Myocyte (in vitro differentiated cells): ENCODE measurements at places on chromosomes 6 and 20.

GRCh38 chr20:16745204-16745603 is 3.0 kb upstream of the OTOR start:
- DNase-seq, result no peak

DNA sequence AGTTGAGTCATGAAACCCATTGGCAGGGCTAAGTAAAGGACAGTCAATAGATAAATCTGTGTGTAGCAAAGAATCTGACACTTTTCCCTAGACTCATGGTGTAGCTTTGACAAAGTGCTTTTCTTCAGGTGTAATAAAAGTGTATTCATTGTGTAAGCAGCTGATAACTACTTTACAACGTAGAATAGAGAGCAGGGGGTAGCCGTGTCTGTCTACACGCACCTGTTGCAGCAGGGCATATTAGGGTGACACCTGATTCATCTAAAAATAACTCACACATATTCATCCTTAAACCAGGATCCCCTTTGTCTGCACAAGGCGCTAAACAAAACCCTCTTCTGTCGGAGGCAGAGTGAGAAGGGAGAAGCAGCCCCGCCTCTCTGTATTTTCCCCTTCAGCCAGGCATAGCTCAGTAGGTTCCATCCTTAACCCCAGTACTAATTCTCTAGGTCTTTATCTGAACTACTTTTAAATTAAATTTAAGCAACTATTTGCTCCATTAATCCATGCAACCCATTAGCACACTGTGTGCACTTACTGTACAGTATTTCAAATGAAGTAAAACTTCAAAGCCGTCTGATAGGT is 306.7 kb upstream of the SASH1 start:
- DNase-seq, result no peak

GRCh38 chr6:43768506-43768860 is 1.5 kb upstream of the VEGFA start:
- no peak for DNase-seq

DNA sequence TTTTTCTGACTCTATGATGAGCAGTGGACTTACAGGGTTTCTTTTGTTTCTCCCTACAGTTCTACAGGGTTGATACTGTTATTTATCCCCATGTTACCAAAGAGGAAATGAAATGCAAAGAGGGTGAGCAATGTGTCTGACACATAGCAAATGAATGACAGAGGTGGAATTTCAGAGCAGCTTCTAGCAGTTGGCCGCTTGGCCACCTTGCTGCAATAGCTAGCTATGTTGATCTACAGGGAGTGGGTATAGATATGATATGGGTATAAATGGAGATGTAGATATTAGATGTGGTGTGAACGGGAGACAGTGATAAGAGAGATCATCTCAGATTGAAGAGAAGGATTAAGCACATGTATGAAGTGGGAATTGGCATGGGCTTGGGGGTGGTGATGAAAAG is 10.9 kb upstream of the SLC22A3 start:
- no peak for DNase-seq

GRCh38 chr20:50269091-50270033 is 78.7 kb downstream of the CEBPB start:
- DNase-seq, result no peak

- DNase-seq, result no peak
These were observed 62.9 kb upstream of the ZNF217 start for GRCh38 chr20:53656293-53657202.

GRCh38 chr6:6968731-6969552 is 138.8 kb upstream of the RREB1 start:
- no peak for DNase-seq

- no peak for DNase-seq
These were observed 123.0 kb downstream of the BANF2 start for GRCh38 chr20:17822540-17823408.

DNA sequence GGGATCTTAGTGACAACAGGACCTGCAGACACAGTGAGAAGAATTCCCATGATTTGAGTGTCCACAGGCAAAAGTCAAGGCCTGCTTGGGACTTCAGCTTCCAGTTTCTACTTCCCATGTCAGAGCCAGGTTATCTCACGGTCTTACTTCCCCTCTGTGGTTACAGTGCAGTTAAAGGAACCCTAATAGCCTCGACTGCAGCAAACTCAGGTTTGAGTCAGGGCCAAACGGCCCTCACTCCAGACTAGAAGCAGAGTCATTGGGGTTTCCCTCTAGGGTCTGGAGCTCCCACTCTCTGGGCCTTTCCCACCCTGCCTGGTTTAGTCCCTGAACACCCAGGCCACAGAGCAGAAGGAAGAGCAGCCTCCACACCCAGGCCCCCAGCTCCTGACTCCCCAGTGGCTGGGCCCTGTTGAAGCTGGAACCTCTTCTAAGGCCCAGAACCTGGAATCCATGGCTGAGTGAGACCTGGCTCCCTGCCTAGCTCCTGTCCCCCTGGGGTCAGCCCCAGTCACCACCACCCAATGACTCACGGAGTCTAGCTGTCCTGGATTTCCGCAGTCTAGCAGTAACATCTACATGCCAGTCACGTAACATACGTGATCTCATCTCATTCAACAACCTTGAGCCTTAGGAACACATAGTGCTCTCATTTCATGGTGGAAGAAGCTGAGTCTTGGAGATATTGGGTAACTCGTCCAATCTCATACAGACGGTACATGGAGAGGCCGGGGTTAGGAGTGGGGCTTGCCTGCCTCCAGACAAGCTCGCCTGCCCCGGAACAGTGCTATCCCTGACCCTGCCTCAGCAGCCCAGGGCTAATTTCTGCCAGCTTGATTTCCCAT is 9.2 kb upstream of the GHRH start:
- no peak for DNase-seq

DNA sequence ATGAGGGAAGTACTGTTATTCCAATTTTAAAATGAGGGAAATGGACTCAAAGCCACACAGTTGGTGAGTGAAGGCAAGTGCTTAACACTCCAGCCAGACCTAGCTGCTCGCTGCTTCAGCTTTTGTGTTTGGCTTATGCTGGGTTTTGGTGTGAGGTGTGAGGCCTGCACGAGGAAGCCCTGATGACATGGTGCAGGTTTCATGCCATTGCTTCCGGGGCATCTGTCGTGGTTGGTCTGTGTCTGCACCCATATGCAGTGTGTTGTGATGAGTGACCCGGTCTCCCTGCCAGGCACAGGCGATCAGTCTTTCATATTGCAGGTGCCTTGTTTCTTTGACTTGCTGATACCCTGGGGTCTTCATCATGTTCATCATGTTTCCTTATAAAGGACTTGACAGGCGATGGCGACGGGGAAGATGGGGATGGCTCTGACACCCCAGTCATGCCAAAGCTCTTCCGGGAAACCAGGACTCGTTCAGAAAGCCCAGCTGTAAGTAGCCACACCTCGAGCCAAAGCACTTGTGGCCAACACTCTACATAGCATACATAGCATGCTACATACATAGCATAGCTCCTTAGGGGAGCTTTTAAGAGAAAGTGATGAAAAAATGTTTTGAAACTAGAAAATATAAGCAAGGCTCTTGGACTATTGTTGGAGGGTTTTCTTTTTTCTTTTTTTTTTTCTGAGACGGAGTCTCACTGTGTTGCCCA is 22.3 kb downstream of the DNMT3B start:
- DNase-seq, result no peak

GRCh38 chr6:11762794-11763459 is 15.7 kb downstream of the ADTRP start:
- DNase-seq, result peak; percentile 47

GRCh38 chr20:60242836-60243505 is 284.7 kb downstream of the CDH26 start:
- peak; percentile 11 for DNase-seq

- peak; percentile 55 for DNase-seq
These were observed 69.1 kb downstream of the SLC35F1 start for GRCh38 chr6:117976030-117976651.

- no peak for DNase-seq
These were observed 13.8 kb upstream of the KIF16B start for GRCh38 chr20:16587066-16587465.

DNA sequence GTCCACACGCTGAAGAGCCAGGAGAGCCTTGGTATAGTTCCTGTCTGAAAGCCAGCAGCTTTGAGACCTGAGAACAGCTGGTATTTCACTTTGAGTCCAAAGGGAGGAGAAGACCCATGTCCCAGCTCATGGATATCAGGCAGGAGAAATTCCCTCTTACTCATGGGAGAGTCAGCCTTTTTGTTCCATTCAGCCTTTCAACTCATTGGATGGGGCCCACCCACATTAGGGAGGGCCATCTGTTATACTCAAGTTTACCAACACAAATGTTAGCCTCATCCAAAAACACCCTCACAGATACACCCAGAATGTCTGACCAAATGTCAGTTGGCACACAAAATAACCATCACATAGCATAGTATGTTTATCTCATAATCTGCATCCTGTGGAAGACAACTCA is 80.1 kb downstream of the GMDS start:
- peak; percentile 40 for DNase-seq

- no peak for DNase-seq
These were observed 52.0 kb downstream of the HS3ST5 start for GRCh38 chr6:114290864-114291263.

DNA sequence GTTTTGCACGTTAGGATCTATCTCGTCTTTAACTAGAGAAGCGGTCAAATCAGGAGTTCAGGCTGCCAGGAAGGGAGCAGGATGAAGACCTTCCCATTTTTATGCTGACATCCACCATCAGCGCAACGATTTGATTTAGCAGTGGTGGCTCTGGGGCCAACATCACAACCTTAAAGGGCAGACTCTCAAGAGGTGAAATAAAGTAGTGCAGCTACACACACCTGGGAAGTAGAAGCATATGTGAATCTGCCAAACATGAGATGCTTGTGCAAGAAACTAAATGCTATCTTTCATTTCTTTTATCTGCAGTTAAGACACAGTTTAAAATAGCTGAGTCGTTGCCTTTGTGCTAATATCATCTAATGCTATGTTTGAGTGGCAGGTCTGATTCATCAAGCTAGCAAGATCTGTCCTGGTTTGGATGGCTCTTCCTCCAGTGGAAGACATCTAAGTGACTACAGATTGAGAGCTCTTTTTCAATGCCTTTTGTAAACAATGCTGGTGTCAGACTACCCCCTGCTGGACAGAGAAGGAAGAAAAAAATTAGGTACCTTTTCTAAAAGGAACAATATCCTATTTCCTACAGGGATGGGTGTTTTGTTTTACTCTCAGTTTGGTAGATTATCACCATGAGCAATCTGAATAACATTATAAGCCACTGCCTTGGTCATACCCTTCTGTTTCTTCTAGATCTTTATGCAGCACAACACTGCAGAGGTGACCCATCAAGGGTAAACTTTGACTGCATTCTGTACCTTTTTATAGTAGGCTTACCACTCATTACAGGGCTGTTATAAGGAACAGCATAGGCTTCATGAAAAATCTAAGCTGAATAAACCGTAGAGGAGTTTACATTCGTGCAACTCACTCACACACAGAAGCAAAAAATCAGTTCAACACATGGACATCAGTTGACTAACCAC is 171.6 kb upstream of the FBXL4 start:
- DNase-seq, result peak; percentile 67

- peak; percentile 13 for DNase-seq
These were observed 32.5 kb upstream of the TMEM244 start for GRCh38 chr6:129893640-129894039.

DNA sequence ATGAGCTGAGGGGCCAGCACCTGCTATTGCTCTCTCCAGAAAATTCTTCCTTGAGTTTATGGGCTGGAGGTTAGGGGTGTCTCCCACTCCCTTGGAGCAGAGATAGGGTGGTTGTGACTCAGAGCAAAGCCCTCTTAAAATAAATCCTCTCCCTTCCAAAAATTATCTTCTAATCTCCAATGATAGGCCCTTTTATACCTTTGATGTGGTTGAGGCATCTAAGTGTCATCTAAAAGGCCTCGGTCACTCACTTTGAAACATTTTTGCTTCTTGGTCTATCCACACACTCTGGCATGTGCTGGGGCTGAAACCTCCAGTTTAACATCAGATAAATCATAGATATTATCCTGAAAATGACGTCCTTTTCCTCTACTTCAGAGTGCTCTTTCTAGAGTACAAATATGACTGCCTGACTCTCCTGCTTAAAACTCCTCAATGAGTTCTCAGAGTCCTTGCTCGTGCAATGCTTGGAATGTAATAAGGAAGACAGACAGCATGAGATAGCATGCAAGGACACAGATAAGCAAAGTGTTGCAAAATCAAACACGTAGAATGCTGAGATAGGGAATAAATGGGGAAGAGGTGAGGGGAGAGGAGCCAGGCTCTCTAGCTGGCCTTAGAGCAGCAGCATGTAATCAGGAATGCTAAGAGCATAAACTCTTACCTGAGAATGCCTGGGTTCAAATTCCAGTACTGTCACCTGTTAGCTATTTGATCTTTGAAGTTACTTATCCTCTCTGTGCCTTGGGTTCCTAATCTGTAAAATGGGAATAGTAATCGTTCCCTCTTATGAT is 374.1 kb upstream of the CITED2 start:
- no peak for DNase-seq

GRCh38 chr6:28220257-28221133 is 4.6 kb upstream of the ZSCAN9 start:
- DNase-seq, result no peak

GRCh38 chr20:22374066-22374465 is 210.3 kb downstream of the FOXA2 start:
- no peak for DNase-seq

DNA sequence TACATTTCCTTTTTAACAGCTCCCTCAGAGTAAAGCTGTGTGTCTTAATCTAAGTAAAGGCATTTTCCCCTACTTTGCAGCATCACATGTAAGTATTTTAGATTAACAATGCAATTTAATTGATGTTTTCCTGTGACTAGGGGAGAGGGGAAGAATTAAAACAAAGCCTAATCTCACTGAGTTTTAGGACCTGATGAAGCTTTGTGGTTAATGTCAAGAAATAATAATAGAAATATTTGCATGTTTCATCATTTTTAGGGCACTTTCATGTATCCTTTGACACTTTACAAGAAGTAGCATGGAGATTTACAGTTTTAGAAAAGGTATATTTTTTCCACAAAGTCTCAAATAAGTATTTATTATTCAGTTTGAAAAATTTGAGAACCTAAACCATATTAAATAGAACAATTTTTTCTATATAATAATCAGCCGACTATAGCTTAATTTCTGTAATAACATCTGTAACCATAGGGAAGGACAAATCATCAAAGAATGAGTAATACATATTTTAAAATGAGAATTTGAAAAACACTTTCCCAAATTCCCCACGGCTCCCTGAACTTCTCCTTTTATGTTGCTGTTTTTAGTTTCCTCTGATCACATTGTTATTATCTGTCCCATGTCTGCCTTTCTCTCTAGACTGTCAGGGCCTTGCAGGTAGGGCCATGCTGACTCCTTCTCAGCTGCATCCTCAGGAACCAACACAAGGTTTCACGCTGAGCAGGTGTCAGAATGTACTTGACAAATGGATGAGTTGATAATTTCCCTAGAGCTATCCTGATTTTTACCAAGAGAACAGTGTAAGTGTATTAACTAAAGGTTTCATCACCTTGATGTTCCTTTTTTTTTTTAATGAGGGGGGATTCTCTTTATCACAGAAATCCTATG is 338.1 kb downstream of the SYNE1 start:
- DNase-seq, result no peak

GRCh38 chr6:11413728-11414127 is 123.8 kb upstream of the TMEM170B start:
- no peak for DNase-seq

DNA sequence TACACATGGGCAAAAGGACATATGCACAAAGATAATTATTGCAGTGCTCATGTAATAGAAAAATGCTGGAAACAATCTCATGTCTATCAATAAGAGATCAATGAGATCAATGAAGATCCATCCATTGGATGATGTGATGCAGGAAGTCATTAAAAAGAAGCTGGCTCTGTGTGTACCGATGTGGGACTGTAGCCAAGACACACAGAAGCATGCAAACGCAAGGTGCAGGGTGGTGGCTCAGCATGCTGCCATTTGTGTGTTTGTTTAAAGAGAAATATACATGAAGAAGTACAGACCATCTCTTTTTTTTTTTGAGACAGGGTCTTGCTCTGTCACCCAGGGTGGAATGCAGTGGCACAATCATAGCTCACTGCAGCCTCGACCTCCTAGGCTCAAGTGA is 33.1 kb upstream of the KCNB1 start:
- DNase-seq, result no peak
